ENCODE measurements at places on chromosomes 1 and 21.

GRCh38 chr21:39363607-39364555 lies 15.0 kb upstream of the HMGN1 start:
- DNase-seq = no peak

- no peak for DNase-seq
These were observed 522.7 kb downstream of the PLPP3 start for GRCh38 chr1:56056438-56057287.

DNA sequence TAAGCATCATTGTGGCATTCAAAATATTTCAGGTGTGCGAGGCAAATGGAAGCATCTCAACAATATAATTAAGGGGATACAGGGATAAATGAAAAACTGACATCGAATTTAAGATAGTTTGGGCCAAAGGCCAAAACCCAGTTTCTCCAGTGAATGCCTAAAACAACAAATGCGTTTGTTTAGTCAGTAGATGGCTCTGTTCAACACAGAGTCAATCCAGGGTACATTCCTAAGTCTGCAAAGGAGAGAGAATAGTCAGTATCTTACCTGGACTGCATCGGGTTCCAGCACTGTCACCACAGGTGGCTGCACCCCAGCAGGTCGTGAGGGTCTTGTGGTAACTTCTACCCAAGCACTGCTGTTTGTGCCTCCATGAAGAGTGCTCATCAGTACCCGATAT lies 321.1 kb downstream of the KCTD3 start:
- no peak for DNase-seq

- DNase-seq = no peak
These were observed 55.1 kb downstream of the OVGP1 start for GRCh38 chr1:111372336-111372965.

DNA sequence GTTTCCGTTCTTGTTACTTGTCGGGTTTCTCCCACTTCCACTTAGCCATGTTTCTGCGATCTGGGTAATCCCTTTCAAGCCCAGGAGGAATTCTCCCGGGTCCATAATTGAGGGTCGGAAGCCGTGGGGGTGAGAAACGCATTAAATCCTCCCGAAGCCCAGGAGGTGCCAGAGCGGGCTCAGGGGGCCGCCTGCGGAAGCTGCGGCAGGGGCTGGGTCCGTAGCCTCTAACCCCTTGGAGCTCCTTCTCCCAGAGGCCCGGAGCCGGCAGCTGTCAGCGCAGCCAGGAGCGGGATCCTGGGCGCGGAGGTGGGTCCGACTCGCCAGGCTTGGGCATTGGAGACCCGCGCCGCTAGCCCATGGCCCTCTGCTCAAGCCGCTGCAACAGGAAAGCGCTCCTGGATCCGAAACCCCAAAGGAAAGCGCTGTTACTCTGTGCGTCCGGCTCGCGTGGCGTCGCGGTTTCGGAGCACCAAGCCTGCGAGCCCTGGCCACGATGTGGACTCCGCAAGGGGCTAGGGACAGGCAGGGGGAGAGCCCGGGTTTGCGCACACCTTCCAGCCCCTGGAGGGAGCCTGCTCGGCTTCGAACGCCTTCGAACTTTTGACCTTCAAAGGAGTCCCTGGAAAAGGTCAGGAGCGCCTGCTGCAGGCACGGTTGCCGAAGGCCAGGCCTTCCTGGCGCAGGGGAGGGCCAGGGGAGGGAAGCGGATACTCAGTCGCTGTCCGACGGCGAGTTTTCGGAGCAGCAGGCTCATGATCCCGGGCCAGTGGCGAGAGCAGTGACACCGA lies 1.7 kb upstream of the SIM2 start:
- no peak for DNase-seq

GRCh38 chr21:46295996-46296752 lies 10.0 kb downstream of the YBEY start:
- peak; percentile 93 for DNase-seq

- DNase-seq = no peak
These were observed 59.5 kb downstream of the ZBTB17 start for GRCh38 chr1:15916417-15916816.

DNA sequence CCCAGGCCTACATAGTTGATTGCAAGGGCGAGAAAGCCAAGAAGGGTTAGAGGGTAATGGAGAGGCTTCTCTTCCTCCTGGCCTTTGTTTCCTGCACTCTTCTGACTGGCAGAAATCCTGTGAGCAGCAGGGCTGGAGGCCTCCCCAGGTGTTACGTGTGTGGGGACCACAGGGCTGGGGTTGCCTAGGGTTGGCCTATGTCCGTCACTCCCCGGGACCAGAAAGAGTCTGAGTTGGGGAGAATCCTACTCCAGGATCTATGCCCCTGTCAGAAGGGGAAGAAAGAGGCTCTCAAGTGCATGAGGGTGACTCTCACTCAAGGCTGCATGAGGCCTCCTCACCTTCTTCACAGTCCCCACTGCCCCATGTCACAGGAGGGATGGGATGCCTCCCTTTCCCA lies 38.5 kb downstream of the IGFN1 start:
- no peak for DNase-seq

DNA sequence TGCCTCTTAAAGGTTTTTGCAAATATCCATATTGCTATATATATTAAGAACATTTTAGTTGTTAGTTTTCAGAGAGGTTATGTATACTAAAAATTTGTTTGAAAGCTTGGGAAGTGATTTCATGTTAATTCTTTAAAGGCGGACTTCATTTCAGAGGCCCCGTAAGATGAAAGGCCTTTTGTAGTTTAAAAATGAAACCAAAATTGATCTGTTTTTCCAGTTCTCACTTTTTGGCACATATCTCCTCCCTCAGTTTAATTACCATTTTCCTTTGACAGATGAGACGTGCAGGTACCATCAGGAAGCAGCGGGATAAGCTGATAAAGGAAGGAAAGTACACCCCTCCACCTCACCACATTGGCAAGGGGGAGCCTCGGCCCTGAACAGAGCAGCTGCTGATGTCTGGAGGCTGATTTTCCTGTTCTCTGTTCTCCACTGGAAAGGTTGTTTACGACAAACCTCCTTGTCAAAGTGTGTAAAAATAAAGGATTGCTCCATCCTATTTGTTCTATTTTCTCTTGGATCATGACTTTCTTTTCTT lies 8.0 kb downstream of the NDUFS5 start:
- DNase-seq = peak; percentile 19

- DNase-seq = no peak
These were observed 148.0 kb downstream of the DHRS3 start for GRCh38 chr1:12469990-12470389.

DNA sequence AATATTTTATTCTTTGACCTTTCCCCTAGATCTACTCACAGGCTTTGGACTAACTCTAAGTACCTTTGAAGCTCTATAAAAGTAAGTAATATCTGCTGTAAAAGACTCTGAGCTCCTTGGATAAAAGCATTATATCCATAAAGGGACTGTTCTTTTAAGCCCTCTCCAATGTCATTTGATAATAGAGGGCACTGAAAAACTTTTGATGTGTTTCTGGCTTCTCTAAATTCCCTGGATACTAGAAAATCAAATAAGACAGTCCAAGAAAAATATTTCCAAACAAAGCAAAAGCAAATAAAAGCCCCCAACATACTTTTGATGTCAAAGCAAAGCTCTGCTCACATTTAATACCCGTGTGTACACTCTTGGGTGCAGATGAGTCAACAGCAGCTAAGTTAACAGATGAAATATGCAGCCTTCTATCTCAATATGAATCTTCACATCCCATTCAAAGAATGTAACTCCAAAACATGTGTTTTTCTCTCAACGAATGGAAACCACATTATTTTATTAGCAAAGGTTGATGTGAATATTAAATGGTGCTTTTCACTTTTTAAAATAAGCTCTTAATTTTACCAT lies 230.3 kb downstream of the CENPF start:
- no peak for DNase-seq

DNA sequence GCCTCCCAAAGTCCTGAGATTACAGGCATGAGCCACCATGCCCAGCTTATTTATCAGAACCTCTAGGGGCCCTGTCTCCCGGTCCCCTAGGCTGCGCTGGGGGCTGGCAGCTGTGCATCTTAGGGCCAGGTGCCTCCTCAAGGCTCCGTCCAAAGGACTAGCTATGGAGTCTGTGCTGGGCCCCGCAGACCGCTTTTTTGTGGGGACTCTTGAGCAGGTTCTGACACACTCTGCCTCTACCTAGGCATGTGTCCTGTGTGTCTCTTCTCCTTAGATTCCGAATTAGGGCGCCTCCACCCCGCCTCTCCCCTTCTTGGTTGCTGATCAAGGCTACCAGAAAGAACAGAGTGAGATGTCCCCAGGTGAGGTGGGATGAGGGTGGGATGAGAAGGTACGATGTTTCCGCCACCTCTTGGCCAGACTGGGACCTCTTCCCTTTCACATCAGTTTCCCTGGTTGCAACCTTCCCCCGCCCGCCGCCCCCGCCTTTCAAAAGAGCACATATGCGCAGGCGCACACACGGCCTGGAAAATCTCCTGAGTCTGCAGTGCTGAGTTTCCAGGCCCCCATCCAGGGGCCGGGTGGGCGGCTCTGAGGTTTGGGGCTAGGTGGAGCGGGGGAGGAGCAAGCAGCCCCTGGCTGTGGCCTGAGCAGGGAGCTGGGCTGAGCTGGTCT lies 5.0 kb upstream of the PTPN7 start:
- no peak for DNase-seq

GRCh38 chr21:35540950-35541638 lies 492.0 kb upstream of the RUNX1 start:
- no peak for DNase-seq

GRCh38 chr1:98733782-98734112 lies 72.2 kb downstream of the SNX7 start:
- no peak for DNase-seq

DNA sequence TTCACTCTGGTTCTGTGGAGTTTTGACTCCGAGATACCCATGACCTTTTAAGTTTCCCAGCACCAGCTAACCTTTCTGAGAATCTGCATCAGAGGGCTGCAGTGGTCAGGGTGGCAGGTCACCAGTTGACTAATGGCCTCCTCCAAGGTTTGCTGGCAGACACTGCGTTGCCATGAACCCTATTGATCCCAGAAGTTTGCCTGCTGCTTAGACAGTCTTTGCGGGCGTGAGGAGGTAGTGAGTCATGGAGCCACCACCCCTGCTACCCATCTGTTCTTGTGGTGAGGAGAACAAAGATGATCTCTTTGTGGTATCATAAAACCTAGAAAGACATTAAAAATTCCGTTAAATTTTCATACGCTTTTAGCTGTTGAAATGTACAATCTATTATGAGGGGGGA lies 180.4 kb downstream of the FGGY start:
- DNase-seq = no peak

GRCh38 chr1:154463512-154463990 lies 38.5 kb upstream of the TDRD10 start:
- peak; percentile 56 for DNase-seq
